Activated CD4-positive, alpha-beta T cell treated with anti-CD3 and anti-CD28 coated beads, Interleukin-10, Interleukin-2, amounts not matched to agents 100 ng/mL and 50 ng/mL, durations not matched to agents 16 hours and 8 hours (primary cell): ENCODE measurements at places on chromosomes 5 and 9.

- DNase-seq = no peak
Measured at GRCh38 chr5:147434049-147434448, 75.8 kb downstream of the DPYSL3 start.

DNA sequence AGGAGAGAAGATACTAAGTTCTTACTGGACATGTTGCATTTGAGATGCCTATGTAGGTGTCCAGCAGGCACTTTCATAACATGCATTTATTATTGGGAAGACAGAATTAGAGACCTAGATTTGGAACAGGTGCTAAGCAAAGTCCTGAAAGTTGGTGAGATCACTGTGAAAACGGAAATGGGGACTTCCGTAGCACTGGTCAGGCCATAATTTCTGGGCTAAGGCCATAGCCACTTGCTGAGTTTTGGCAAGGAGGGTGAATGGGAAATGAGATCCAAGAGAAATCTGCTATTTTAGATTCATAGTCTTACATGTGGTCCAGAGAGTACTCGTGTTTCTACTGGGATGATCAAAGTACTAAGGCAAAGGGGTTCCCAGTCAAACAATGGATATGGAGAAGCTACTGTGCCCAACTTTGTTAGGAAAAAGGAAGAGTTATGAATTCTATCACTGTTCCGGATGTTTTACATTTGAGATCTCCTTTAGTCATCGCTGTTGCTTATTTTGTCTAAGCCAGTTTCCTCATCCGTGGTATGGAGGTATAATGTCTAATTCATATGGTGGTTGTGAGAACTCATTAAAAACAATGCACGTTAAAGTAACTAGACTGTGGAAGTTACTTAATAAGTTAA, 33.4 kb downstream of the TEK start:
- DNase-seq = no peak

- DNase-seq = no peak
Measured at GRCh38 chr5:137563646-137564397, 64.7 kb upstream of the SPOCK1 start.

DNA sequence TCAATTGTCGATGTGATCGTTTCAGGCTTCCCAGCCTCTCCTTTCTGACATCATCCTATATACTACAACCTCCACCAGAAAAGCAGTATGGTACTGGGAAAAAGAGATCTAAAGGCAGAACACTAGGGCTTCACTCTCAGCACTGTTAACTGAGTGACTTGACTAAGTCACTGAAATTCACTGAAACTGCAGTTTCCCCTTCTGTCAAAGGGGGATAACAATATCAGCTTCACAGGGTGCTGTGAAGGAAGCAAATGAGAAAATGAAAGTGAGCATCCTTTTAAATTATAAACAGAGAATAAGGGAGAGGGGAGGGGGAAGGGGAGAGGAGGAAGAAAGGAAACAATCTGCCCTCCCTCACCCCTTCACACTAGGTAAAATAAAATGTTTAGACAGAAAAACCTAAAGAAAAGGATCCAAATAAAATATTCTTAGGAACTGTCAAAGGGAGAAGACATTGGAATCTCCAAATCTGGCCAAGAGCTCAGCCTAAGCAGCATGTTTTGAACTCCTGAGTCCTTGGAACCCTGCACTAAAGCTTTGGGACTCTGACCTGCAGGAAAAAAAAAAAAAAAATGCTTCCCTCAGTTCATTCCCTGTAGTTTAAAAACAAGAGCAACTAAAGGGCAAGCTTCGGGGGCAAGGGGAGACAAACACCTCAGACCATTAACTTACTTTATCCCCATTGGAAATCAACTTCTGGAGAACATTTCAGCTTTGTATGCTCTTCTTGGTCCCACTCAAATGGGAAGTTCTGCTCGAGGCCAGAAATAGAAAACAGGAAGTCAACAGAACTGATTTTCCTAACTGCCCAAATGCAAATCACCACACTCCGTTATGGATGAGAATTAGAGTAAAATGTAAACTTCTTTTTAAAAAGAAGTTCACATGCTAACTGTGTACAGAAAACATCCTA, 178.3 kb downstream of the DEPDC1B start:
- no peak for DNase-seq

DNA sequence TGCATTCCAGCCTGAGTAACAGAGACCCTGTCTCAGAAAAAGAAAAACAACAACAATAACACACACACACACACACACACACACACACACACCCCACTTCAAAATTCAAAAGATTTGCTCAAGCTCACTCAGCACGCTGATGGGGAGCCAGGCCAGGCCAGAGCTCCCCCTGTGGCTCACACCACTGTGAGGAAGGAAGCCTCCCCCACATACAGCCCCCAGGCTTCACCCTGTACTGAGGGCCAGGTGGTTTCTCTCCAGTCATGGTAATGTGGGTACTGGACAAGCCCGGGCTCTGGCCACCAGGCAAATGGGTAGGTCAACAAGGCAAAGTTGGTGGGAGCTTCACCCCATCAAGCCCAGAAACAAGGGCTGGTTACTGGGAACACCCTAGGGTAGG, 19.0 kb downstream of the ATOX1 start:
- DNase-seq = no peak

- no peak for DNase-seq
Measured at GRCh38 chr9:92774274-92774673, 9.6 kb upstream of the BICD2 start.

GRCh38 chr5:126501448-126501847, 78.2 kb downstream of the GRAMD2B start:
- DNase-seq = no peak

DNA sequence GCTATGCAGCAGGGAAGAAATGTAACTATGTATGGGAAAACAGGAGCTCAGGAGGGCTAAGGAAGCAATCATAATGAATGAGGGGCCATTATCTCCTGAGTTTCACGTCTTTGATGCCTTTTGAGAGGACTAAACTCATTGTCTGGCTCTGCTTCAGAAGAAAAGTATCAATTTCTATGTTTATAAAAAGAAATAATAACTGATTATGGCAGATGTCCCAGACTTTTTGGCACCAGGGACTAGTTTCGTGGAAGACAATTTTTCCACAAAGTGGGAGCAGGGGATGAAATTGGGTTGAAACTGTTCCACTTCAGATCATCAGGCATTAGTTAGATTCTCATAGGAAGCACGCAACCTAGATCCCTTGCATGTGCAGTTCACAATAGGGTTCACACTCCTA, 8.7 kb upstream of the IL7R start:
- DNase-seq = no peak

DNA sequence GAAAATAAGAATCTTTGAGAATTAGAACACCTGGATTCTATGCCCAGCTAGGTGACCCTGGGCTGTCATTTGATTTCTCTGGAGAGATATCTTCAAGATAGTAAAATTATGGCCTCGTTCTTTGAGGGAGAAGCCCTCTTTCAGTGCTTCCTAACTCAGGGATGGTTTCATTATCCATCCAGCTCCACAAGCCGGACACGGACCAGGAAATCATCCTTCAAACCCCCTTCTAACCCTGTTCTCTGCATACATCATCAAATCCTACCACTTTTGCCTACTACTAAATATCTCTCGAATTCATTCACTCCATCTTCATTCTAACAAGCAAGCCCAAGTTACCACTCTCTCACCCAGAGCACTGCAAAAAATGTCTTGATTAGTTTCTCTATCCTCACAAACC, 57.2 kb downstream of the MAPKAP1 start:
- DNase-seq = no peak

- DNase-seq = no peak
Measured at GRCh38 chr5:180026734-180027458, 44.7 kb downstream of the RNF130 start.

GRCh38 chr5:83092619-83093018, 15.3 kb downstream of the XRCC4 start:
- DNase-seq = no peak

GRCh38 chr5:90658620-90659019, 100.0 kb downstream of the ADGRV1 start:
- no peak for DNase-seq

DNA sequence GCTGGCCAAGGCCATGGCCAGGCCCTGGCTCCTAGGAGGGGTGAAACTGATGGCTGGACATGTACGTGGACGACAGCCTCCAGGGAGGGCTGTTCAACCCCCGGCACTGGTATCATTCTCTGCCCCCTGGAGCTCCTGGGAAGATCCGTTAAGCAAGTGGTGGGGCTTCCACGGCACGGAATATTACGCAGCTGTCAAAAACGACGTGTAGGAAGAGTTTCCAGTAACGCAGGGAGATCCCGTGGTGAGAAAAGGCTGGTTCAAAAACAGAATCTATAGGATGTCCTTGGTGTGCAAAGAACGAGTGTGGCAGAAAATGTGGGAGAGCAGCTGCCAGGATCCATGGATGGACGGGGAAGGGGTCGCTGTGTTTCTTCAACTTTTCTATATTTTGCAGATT, 36.3 kb upstream of the TMEM250 start:
- no peak for DNase-seq

GRCh38 chr5:28493456-28493855, 1455.1 kb upstream of the CDH9 start:
- DNase-seq = no peak

DNA sequence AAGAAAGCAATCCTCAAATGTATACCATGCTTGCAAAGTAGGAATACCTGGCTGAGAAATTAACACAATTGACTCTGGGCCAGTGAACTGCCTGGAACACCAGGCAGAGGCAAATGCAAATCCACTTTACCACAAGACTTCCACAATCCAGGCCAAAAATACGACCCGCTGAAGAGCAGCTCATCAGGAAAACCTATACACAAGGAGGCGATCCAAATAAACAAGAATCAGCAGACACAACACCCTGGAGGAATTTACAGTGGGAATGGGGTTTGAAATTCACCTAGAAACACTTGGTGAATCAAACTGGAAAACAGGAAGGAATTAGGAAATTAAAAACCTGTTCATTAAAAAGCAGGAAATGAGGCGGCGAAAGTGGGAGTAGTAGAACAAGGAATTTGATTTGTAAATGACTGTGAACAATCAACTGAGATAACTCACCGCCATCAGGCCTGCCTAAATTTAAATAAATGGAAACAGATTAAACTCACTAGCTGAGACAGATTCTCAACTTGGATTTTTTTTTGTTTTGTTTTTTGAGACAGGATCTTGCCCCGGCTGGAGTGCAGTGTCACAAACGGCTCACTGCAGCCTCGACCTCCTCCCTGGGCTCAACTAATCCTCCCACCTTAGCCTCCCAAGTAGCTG, 15.9 kb downstream of the CMBL start:
- DNase-seq = no peak

- DNase-seq = no peak
Measured at GRCh38 chr9:131402738-131403492, 9.0 kb downstream of the PRRC2B start.

DNA sequence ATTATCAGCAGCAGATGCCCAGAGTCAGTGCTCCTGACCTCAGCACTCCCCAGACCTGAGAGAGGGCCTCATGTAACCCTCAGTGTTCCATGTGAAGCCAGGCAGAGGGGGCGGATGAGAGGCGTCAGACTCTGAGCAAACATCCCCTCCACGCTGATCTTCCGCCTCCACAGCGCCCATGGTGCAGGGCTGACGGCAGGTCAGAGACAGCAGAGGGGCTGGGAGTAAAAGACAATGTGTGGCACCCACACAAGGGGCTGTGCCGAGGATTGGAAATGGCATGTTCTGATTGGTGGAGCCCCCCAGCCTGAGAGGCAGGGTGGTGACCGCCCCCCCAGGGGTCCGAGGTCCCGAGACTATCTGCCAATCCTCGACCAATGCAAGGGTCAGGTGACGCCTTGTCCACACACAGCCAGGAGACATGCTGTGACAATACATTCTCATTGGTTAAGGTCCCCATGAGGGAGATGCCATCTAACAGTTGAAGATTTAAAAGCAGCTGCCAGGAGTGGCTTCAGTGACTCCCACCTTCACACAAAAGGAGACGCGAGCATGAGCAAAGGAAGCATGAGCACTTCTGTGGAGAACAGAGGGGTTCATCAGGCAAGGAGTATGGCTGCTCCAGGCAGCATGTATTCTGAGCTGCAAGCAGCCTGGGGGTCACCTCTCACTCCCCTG, 19.3 kb upstream of the SLC25A51 start:
- DNase-seq = no peak

DNA sequence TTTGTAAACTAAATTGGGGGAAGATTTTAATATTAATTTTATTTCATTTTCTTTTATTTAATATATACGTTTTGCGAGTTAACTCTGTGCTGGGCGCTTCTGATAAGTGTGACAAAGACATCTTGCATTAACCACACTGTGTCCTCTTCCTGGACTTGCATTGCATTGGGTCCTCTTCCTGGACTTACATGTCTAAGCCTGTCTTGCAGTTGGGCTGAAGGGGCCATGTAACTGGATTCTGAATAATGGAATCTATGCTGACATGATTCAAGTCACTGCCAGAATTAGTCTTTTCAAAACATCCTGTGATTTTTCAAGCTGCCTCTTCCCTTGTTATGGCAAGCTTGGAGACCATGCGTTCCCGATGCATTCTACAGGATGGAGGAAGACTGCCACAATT, 122.6 kb downstream of the TRIM32 start:
- no peak for DNase-seq

DNA sequence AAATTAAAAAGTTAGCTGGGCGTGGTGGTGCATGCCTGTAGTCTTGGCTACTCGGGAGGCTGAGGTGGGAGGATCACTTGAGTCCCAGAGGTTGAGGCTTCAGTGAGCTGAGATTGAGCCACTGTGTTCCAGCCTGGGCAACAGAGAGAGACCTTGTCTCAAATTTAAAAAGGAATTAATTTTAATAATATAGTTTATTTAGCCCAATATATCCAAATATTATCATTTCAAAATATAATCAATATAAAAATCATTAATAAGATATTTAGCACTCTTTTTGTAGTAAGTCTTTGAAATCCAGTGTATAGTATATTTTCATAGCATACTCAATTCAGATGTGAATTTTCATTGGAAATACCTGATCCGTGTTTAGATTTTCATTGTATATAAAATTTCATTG, 43.2 kb upstream of the ORM1 start:
- no peak for DNase-seq

GRCh38 chr9:136374183-136374575, 710 bp upstream of the CARD9 start:
- DNase-seq = no peak

DNA sequence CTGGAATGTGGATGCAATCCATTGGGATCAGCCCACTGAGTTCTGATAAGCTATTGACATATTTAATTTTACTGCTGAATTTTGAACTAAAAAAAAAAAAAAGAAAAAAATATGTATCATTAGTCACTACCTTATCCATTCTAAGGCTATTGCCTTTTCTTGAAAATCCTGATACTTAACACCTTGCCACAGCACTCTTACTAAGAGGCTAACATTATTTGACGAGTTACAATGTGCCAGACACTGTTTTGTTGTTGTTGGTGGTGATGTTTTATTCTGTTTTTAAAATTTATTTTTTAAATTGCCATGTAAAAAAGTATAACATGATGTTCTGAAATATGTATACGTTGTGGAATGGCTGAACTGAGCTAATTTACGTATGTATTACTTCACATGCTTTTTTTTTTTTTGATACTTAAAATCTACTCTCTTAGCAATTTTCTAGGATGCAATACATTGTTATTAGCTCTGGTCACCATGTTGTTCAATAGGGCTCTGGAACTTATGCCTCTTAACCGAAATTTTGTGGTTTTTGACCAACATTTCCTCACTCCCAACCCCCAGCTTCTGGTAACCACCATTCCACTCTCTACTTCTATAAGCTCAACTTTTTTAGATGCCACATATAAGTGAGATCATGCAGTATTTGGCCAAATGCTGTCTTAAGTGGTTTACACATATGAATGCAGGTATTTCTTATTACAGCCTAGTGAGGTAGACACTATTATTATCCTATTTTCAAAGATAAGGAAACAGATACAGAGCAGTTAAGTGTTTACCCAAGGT, 134.8 kb upstream of the PCA3 start:
- DNase-seq = peak; percentile 36

- DNase-seq = no peak
Measured at GRCh38 chr9:114370251-114370967, 17.4 kb downstream of the AKNA start.
